Activated CD8-positive, alpha-beta memory T cell treated with anti-CD3 and anti-CD28 coated beads for 48 hours (primary cell): ENCODE measurements at places on chromosomes 6 and 20.

DNA sequence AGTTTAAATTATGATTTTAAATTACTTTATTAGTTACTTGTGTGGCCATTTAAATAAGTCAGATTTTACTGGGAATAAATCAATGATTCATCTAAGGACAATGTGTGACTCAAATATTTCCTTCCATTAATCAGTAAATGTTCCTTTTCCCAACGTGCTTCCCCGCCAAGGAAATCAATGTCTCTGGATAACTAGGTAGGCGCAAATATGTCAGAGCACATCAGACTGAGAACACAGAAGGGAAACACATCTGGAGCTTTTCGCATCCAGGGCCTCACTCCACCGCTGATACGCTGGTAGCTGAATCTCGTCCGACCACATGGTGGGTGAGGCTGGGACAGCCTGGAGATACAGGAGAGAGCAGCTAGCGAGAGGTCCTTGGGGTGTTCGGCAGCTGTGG is 56.4 kb upstream of the RPS6KA2 start:
- no peak for DNase-seq

DNA sequence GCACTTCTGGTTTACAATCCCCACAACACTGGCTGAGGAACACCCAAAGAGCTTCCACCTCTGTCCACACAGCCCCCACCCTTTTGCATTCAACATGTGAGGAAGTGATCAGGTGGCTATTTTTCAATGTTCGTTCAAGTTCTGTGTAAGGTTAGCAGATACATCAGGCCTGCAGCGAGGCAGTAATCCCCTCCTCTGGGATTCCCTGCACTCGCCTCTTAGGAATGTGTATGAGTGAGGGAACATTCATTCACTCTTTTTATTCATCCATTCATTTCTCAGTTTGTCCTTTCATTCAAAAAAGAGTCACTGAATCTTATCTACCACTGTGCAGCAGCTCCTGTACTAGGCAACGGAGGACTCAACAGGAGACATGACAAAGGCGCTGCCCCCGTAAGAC is 236.4 kb upstream of the PRDM1 start:
- DNase-seq: no peak

- DNase-seq: no peak
Measured at GRCh38 chr6:104612541-104612940, 247.2 kb downstream of the HACE1 start.

DNA sequence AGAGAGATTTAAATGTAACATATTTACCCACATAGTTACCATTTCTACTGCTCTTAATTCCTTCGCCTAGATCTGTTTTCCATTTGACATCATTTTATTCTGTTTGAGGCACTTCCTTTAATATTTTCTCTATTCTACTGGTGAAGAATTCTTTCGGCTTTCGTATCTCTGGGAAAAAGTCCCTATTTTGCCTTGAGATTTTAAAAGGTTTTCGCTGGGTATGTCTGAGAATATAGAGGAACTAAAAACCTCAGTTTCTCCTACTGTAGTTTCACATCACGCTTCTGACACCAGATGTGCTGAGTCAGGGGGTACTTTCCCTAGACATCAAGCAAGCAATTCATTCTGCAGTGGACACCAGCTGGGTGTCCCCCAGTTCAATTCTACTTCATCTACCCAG is 61.7 kb downstream of the E2F3 start:
- no peak for DNase-seq

- no peak for DNase-seq
Measured at GRCh38 chr20:37111926-37112455, 16.2 kb upstream of the RBL1 start.

GRCh38 chr6:7087066-7087465 is 20.7 kb upstream of the RREB1 start:
- DNase-seq: no peak

GRCh38 chr20:50222309-50223038 is 31.8 kb downstream of the CEBPB start:
- no peak for DNase-seq

DNA sequence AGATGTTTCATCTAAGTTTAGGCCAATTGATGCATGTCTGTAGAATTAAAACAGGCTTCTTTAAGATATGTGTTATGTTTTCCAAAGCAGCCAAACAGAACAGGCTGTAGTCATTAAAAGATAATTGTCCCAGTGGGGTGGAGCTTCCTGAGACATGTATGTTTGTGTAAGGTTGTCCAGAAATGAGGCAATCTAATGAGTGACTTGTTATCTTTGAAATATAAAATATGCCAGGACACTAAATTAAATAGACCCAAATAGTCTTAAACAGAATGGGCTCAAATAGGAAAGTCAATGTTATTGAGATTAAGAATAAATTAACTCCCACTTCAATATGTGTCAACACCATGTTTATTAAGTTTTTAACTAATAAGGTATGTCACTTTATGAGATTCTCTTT is 204.7 kb upstream of the RNF217 start:
- DNase-seq: no peak

- no peak for DNase-seq
Measured at GRCh38 chr6:145705561-145705960, 29.8 kb downstream of the EPM2A start.

DNA sequence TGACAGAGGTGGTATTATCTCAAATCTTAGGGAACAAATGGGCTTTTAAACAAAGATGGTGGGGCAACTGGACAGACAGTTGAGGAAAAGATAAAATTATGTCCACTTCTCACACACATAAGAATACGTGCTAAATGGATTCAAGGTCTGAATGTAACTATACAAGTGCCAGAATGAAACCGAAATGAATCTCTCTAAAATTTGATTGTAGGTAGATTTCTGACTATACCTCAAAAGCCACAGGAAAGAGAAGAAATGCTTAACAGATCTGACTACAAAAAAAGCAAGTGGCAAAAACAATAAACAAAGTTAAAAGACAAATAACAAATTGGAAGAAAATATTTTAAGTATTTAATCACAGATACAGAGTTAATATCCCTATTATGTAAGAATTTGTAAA is 182.7 kb upstream of the OLIG3 start:
- DNase-seq: no peak

GRCh38 chr6:6788394-6789032 is 200.0 kb downstream of the LY86 start:
- no peak for DNase-seq

DNA sequence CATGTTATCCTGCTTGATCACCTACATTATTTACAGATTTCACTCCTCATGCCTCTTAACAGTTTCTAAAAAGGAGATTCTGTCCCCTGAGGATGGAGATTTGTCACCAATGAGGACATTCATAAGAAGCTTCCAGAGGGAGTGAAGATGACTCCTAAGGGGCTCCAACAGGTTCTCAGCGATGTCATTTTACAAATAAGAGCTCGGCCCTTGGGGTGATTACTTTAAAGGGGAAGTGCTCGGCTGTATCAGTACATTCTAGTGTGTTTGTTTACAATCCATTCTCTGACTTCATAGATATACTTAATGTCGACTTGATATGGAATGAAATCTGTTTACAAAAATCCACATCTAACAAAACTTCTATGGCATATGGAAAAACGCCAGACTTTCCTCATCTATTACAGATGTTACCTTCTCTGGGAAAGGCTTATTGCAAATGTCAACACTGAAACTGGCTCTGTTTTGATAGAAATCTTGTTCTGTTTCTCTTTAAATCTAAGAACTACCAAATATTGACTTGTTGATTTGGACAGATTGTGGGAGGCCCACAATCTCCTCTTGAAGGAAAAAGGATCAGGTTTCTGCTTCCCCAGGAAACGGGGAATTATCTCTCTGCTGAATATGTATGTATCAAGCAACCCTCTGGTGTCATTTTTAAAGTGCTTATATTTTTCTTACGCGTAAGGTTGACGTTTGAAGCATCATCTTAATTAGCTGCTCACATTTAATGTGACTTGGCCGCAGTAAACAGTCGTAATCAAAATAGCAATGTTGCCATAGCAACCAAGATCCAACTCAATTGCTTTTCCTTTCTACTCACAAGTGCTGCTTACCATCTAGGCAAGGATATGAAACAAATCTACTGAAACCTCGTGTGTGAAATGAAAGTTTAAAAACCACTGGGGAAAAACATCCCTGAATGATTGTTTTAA is 95.7 kb downstream of the SHLD1 start:
- DNase-seq: no peak

GRCh38 chr20:34069341-34070078 is 42.5 kb downstream of the EIF2S2 start:
- DNase-seq: no peak

DNA sequence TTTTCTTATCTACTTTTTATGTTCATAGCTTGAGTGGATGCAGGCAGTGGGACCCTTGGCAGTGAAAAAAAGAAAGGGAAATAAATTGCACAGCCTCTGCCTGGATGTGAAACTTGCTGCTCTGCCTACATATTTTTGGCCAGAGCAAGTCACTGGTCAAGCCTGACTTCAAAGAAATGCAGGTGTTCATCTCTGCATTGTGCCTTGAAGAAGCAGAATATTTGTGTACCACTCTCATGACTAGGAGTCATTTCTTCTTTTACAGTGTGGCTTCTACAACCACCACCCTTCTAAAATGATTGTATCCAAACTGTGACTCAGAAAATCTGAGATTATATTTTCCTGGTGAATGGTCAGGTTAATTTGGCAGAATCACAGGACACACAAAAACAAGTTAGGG is 2.5 kb upstream of the KATNA1 start:
- no peak for DNase-seq

DNA sequence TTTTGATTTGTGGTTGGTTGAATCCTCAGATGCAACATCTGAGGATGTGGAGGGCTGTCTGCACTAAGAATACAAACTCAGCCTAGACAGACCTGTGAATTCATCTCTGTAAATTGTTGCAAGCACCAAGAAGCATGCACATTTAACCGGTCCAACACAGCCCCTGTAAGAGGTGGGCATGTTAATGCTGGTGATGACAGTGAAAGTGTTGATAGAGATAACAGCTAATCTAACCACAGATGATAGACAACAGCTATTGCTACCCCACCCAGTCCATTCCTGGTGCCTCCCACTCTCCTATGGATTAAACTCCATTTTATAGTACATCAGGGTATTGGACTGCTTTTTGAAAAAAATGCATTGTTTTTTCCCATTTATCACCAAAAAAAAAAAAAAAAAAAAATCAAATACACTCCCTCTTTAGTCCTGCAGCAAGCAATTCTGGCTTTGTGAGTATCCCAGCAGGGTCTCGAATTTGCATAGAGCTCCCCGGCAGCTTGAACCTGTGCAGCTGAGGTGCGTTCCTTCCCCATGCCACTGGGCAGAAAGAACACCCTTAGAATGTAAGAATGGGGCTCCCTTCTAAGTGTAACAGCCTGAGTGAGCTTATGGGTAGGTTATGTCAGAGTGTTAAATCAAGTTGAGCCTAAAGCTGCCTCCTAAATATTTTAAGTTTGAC is 270.9 kb upstream of the JARID2 start:
- no peak for DNase-seq

- DNase-seq: peak; percentile 84
Measured at GRCh38 chr20:53915446-53916172, 154.8 kb downstream of the BCAS1 start.

DNA sequence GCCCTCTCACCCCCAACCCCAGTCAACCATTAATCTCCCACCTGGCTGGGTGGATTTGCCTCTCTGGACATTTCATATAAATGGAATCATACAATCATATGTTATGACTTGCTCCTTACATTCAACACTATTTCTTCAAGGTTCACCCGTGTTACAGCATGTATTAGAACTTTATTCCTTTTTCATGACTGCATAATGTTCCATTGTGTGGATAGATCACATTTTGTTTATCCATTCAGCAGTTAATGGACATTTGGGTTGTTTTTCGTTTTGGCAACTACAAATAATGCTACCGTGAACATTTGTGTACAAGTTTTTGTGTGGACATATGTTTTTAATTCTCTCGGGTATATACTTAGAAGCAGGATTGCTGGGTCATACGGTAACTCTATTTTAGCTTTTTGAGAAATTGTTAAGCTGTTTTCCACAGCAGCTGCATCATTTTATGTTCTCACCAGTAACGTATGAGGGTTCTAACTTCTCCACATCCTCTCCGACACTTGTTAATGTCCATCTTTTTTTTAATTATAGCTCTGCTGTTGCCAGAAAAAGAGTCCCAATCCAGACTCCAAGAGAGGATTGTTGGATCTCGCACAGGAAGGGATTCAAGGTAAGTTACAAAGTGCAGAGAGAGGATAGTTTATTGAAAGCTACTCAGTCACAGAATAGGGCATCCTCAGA is 15.9 kb upstream of the BNIP5 start:
- no peak for DNase-seq

DNA sequence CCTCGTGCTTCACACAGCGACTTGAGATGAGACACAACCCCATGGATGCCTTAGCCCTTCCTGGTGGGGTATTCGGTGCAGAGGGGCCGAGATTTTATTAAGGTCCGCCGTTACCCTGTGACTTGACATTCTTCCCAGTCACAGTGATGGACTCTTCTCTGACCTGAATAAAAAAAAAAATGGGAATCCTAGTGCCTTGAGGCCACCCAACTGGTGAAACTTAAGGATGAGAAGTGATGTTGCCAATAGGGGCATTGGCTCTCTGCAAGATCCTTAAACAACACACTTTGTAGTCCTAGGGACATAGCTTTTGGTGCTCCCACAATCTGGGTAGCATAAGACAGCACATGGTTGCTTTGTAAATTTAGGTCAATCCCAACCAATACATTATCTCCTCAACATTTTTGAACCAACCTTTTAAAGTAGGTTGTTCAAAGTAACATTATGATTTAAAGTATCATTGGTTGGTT is 814 bp upstream of the ADNP start:
- no peak for DNase-seq

DNA sequence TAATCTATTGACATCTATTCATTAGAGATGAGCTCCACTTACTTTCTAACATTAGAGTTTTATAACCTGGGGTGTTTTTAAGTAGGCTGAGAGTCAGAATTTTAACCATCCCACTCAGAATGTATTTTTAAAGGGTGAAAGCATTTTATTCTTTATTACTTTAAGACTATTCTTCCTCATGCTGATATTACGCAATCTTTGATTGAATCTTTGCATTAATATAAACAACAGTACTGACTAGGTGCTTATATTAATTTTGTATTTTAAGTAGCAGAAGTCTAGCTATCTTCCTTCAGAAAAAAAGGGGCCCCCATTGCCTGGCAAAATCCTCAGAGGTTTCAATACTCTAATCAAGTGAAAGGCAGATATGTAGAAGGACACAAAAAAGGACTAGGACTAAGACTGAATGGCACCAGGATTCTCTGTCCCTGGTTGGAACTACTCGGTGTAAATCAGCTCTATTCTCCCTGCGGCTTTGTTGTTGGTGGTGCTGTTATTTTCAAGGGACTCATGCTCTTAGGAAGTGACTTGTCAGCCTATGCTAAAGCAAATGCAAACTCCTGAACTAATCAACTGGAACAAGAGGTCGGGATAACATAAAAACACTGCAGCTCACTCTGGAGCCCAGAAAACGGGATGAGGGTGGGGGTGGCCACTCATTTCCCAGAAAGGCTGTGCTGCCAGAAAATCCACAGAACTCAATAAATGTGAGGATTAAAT is 1324.4 kb downstream of the GRIK2 start:
- no peak for DNase-seq

- DNase-seq: no peak
Measured at GRCh38 chr20:4375881-4376280, 345.8 kb upstream of the PRND start.

GRCh38 chr20:12072221-12072953 is 154.7 kb downstream of the BTBD3 start:
- no peak for DNase-seq

GRCh38 chr6:42774201-42774600 is 7.7 kb upstream of the BICRAL start:
- DNase-seq: no peak

GRCh38 chr6:129314575-129314974 is 395.4 kb downstream of the ARHGAP18 start:
- no peak for DNase-seq

- DNase-seq: no peak
Measured at GRCh38 chr6:36980876-36981619, 4.9 kb downstream of the MTCH1 start.

GRCh38 chr20:54254596-54254995 is 46.7 kb downstream of the PFDN4 start:
- DNase-seq: no peak
